ENCODE measurements at places on chromosomes 11 and 22. TPM values are rescaled to one million over a fixed set of nuclear protein-coding genes. Genes with fewer than 3 reads are reported as not detected.

The SMTNL1 gene
- polyA plus RNA-seq: 0.46 TPM

The CCDC73 gene
- 0.32 TPM for polyA plus RNA-seq

The APOL3 gene
- polyA plus RNA-seq: 12.7 TPM

The ART5 gene
- polyA plus RNA-seq: 4.3 TPM

The APOA5 gene
- not detected for polyA plus RNA-seq

The ZNRD2 gene
- polyA plus RNA-seq: 48.8 TPM

The ACCSL gene
- polyA plus RNA-seq: not detected

The TRIM22 gene
- polyA plus RNA-seq: 11.9 TPM
